ENCODE measurements at places on chromosomes 3 and 15.

DNA sequence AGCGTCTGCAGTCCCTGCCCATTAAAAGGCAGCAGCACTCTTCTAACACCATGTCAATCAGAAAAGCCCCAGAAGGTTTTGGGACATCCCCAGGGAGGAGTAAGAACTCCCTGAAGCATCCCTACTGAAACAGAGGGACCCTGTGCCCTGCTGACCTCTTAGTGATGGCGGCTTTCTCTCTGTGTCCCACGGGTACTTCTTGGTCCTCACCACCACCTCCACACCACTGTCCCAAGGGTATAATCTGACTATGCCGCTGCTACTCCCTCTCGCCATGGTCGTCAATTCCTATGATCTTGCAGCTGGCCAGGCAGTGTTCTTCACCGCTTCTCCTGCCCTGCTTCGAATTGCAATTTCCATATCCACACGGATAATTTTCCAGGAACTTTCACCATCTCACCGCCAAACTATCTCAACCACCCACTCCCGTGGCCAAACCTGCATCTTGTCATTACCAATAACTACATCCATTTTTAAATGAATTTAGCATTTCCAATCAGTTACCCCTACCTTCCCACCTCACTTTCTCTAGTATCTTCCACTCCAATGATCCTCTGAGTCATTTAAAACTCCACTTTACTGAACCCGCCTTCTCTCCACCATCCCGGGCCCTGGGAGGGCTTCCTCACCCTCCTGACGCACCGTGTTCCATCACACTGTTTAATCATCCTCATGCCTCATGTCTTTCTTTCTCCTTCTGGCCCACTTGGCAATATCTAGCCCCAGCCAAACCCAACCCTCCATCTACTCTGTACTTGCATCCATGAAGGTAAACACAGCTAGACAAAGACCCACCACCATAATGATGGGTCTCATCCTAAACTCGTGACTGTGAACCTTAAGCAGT lies 23.7 kb downstream of the PRR23E start:
- DNase-seq = no peak

DNA sequence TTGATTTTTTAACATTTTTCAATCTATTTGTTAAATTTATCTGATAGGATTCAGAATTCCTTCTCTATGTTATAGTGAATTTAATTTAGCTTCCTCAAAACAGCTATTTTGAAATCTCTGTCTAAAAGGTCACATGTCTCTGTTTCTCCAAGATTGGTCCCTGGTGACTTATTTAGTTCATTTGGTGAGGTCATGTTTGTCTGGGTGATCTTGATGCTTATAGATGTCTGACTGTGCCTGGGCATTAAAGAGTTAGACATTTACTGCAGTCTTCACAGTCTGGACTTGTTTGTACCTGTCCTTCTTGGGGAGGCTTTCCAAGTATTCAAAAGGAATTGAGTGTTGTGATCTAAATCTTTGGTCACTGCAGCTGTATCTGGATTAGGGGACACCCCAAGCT lies 169.5 kb upstream of the C2CD4B start:
- DNase-seq = no peak

DNA sequence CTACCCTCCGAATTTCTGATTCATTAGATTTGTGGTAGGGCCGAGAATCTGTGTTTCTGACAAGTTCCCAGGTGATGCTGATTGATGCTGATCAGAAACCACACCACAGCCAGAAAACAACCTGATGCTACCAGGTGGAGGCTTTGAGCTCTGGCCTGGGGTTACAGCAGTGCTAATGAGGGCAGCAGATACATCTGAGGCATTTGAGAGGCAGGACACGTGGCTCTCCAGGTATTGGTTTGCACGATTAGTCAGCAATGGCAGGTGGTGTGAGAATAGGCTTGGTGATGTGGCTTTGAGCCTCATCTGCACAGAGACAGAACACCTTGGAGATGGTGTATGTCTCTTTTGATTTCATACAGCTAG lies 78.8 kb upstream of the THBS1 start:
- no peak for DNase-seq

DNA sequence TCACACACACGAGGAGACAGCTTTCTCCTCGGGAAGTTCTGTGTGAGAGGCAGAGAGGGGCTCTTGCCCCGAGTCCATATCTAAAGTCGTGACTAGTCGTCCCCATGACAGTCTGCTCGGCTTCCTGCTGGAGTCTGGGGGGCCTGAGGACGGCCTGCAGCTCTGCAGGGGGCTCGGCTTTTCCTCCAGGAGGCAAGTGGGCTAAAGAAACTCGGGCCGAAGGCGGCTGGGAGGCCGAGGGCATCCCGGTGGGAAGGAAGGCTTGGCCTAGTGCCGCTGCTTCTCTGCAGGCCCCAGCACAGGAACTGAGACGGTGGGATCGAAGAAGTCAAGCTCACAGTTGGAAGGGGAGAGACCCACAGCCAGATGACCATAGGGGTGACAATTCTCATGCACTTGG lies 25.4 kb upstream of the PIGZ start:
- DNase-seq = no peak

- no peak for DNase-seq
Measured at GRCh38 chr3:177804646-177805045, 607.4 kb upstream of the TBL1XR1 start.

GRCh38 chr15:81751256-81751655 lies 294.6 kb downstream of the MEX3B start:
- DNase-seq = no peak

- no peak for DNase-seq
Measured at GRCh38 chr3:17979252-17979651, 236.8 kb upstream of the TBC1D5 start.

DNA sequence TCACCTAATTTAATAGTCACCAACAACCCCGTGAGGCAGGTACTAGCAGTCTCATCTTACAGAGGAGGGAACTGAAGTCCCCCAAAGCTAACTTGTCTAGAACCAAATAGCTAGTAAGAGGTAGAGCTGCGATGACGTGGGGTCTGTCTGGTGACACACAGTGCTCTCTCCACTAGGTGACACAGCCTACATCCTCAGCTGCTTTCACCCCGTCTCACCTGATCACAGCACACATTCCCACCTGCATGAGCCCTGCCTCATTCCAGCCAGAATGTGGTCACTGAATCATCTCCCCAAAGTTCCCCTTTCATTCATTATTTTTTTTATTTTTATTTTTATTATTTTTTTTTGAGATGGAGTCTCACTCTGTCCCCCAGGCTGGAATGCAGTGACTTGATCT lies 21.3 kb upstream of the MAGEF1 start:
- no peak for DNase-seq

DNA sequence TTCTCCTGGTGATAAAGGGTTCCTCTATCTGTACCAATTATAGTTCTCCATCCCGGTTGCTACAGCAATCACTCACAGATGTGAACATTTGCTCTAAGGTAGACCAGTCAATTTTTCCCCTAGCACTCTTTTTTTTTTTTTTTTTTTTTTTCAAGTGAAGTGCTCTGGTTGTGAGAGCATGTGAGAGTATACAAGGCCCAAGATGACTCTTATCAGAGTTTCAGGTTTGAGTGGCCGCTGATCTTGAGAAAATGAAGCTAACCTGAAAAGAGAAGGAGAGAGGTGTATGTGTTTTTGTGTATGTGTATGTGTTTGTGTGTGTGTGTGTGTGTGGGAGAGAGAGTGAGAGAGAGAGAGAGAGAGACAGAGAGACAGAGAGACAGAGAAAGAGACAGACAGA lies 44.4 kb upstream of the OTOL1 start:
- DNase-seq = no peak

DNA sequence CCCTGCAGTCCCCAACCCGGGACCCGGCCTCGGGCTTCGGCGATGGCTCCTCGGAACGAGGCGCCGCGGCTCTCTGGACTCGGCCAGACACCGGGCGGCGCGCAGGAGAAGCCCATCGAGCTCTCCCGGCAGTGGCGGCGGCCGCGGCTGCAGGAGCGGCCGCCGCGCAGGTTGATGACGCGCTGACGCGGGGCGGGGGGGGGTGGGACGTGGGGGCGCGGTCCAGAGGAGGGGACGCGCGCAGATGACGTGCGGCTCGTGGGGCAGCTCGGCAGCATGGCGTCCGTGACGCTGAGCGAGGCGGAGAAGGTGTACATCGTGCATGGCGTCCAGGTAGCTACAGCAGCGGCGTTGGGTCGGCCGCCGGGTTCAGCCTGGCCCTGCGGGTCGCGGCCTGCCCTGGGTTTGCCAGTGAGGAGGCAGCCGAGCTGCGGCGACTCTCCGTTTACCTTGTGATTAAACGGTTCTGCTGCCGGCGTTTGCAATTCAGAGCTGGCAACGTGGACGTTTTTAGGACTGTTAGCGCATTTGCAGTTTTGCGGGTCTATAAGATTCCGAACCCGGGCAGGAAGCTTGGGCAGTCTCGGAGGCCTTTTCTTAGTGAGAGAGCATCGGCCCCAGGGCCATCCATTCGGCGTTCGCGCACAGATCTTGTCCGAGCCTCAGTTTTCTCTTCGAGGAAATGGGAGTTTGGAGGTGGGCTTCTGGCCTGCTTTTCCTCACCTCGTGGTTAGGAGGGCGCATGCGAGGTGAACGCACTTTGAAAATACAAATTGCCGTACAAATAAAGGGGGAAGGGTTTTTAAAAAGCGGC lies at the start of the genes EXOSC7 and ZDHHC3:
Gene EXOSC7, plus strand, starts transcription at position 243 of the 814 bp plus-strand sequence. Its CDS starts 34 bp downstream, at position 277.
Gene ZDHHC3, minus strand, starts transcription at position 173 of the 814 bp plus-strand sequence. CDS start 16,738 bp downstream, outside the sequence.
- peak; percentile 93 for DNase-seq

- no peak for DNase-seq
Measured at GRCh38 chr3:173045770-173046382, 95.2 kb downstream of the SPATA16 start.

DNA sequence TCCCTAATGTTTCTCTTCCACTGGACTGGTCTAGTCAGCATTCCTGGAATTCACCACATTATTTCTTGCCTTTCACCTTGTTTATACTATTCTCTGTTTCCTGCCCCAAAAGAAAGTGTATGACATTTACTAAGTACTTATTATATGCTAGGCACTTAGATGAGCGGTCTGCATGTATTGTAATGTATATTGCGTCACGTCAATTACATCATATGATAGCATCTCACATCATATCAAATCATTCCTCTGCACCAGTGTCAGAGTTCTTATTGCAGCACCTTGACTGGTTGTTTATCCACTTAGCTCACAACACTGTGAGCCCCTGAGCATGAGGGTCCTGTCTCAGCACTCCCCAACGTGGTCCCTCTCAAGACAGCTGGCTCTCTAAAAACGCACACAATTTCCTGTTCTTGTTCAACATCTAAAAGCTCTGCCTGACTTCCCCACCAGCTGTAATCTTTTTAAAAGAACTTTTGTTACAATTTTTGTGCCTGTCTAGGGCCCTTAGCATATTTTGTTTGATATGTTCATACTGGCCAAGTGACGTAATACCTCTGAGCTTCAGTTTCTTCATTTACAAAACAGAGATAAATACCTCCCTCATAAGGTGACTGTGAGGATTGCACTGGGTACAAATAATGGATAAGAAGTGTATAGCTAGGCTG lies 58.8 kb downstream of the ARHGAP31 start:
- peak; percentile 63 for DNase-seq

DNA sequence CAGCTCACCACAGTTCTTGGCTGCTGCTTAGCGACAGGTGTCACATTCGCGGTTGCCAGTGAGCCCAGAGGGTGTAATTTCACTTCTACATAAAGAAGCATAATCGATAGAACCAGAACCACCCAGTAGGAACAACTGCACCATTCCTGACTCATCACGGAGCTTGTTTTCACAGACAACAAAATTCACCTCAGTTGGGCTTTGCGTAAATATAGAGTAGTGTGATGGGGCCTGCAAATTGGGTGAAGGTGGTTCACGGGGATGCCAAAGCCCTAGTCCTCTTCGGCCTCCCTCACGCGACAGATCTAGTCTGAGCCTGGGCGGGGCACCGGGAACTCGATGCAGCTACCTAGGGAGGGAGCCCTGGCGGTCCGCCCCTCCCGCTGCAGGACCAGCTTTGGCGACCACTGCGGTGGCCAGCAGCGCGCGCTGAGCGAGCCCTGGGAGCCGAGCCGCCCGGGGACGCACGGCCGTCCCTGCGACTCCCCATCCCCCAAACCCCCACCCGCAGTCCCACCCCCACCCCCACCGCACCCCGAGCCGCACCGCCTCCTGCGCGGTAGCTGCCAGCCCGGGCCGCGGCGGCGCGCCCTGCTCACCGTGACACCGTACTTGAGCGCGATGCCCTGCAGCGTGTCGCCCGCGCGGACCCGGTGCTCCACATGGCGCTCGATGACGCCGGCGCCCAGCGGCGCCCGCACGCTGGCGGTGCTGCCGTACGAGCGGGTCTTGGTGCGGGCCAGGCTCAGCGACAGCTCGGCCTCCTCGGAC lies 519 bp downstream of the LYSMD2 start:
- peak; percentile 81 for DNase-seq

Measured in B cell (primary cell).